NCI-H1092 treated with DMSO at 0.1 percent for 48 hours (cell line): ENCODE measurements at places on chromosomes 7 and 10.

DNA sequence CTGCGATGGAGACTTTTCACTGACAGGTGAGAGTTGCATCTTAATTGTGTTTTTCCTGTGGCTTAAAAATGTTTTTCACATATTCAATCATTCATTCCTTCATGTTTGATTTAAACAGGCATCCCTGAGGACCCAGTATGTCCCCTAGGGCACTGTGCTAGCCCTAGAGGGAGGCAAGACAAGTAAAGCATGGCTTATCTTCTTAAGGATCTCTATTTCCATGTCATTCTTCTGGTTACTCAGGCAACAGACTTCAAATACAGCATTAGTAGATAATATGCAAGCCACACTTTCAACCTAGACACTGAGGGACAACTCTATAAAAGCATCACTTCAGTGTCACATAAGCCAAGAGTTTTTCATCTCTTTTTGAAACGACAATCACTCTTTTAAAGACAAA lies 29.2 kb downstream of the CDK1 start:
- DNase-seq, result no peak

DNA sequence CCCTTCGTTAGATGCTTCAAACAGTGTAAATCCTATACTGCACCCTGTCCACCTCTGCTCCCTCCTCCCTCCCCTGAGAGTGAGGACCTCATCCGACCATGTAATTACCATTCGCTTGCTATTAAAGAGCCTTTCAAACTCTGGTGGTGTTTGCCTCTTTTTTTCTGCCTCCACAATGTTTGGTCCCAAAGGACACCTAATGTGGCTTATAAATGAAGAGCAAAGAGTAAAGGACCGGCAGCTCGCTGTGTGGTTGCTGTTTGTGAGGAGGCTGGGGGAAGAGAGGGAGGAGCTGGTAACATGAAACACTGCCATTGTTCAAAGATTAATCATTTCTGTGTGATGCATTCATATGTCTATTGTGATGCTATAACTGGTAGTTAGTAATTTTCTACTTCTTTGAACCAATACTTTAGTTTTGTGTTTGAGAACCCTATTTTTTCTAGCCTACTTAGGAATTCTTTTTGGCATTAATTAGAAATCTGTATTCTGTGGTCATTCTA lies 27.9 kb downstream of the MTURN start:
- peak; percentile 97 for DNase-seq

DNA sequence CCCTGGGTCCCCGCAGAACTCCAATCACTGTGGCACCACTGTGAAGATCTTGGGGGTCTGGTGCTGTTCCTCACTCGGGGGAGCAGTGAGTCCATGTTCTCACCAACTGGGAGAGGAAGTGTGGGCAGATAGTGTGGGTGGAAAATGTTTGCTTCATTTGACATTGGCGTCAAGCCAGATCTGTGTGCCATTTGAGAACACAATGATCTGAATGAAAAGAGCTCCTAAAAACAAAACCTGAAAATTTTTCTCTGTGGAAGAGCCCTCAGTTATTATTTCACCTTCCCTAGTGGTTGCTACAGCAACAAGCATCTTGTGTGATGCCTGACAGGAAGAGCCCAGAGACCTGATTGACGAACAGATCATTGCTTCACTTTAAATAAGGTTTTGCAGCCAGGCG lies 125.6 kb downstream of the VIPR2 start:
- DNase-seq, result no peak

- DNase-seq, result no peak
These were observed 250.4 kb downstream of the ELMO1 start for GRCh38 chr7:37198041-37198905.
